ENCODE measurements at places on chromosomes 13 and 19. TPM values are rescaled to one million over a fixed set of nuclear protein-coding genes. Genes with fewer than 3 reads are reported as not detected.

Gene CD33
- 0.63 TPM for total RNA-seq

Gene KCNJ14
- total RNA-seq, result 0.64 TPM

DNA sequence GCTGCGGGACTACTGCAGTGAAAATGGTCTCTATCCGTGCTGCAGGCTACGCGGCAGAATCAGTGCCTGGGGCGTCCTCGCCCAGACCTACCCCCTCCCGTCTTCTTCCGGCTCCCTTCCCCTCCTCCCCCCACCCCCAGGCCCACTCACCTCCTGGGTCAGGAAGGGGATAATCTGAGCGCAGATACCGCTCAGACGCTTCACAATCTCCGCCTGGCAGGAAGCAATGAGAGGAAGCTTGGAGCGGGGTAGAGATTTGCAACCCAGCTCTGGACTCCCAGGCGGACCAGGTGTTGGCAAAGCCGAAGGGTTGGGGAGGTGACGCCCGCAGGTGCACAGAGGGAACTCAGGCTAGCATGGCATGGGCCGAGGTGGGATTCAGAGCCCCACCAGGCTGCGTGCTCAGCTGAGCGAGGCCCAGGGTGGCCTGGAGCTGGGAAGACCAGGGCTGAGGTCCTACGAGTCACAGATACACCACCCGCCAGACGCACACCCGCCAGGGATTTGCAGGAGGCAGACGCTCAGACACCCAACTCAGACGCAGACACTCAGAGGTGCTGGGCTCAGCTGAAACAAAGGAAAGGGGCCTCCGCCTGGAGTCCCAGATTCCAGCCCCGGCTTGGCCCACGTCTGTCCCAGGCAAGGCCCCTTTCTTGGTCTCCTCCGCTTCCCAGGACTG lies 4.1 kb downstream of the TLE2 start:
- DNase-seq, result no peak

DNA sequence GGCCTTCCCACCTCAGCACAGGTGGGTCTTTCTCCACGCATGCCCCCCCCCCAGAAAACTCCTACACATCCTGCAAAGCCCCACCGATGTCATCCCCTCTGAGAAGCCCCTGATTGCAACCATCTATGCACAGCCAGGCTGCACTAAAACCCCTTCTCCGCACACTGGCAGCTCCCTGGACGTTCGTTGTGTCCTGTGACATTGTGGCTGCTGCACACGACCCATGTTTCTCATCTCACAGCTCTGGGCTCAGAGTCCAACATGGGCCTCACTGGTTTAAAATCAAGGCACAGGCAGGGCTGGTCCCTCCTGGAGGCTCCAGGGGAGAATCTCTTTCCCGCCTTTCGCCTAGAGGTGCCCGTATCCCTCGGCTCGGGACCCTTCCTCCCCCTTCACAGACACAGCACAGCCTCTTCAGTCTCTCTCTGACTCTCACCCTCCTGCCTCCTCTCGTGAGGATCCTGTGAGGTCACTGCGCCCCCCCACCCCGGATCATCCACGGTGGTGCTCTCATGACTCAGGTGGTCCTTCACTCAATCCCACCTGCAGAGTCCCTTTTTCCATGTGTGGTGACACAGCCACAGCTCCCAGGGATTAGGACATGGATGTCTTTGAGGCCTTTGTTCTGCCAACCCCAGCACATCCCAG lies 71.2 kb downstream of the GADD45B start:
- DNase-seq, result no peak

GRCh38 chr19:16042533-16043085 lies 33.7 kb upstream of the TPM4 start:
- no peak for DNase-seq

Gene RYR1
- total RNA-seq, result 0.03 TPM

Gene WTIP
- total RNA-seq, result 10.8 TPM

DNA sequence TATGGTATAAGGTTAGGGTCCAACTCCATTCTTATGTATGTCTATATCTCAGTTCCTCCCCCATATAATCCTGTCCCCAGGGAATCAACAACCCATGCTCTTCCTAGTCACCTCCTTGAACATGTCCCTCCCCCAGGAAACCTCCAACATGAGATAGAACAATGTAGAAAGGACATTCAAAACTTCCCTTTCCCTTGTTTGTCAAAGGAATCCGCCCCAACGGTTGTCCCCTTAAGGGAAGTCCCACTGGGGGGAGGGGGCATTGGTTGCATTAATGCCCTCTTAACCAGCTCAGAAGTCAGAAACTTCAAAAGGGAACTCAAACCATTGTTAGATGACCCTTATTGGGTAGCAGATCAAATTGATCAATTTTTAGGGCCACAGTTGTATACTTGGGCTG lies 6.8 kb upstream of the ZNF561 start:
- DNase-seq, result no peak

Gene C19orf85
- total RNA-seq, result not detected

DNA sequence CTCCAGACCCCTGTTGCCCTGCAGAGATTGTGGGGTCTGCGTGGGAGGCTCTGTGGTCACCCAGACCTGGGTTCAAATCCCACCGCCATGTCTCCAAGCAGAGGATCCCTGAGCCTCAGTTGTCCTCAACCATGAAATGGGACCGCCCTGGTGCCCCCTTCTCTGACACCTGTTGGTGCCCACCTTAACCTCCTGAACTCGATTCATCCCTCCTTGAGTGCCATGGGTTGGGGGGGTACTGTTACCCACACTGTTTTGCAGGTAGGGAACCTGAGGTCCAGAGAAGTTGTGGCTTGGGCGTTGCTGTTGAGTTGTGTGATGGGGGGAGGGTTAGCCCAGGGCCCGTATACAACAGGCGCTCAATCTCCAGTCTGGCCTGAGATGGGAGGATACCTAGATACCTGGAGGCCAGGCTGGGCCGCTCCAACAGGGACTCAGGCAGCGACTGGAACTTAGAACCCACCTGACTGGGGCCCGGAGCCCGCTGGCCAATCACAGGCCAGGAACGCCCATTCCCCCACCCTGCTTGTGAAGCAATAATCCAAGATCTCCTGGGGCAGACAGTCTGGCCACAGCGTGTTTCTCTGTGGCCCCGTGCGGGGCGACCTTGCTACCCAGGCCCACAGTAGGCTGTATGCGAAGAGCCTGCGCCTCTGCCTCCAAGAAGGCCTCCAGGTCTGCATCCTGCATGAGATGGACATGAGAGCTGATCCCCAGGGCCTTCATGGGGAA lies 2.8 kb downstream of the ARID3A start:
- DNase-seq, result no peak

DNA sequence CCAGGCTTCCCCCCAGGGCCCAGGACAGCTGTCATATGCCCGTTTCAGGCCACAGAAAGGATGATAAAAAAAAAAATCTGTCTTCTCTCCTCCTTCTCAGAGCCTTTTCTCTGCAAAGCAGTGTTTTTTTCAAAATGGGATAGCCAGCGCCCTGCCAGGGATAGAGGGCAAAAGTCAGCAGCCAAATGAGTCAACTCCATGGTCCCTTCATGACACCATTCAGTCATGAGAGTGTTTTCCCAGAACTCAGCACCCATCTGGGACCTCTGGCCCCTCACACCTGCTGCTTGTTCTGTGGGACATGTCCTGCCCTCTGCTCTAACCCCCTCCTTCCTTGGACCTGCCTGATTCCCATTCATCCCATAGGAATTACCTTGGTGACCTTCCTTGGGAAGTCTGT lies 95.0 kb downstream of the CYSLTR2 start:
- no peak for DNase-seq
